ENCODE measurements at places on chromosomes 6 and 20. TPM values are rescaled to one million over a fixed set of nuclear protein-coding genes. Genes with fewer than 3 reads are reported as not detected.

CGAS gene
- total RNA-seq = 7.5 TPM

CDSN gene
- not detected for total RNA-seq

DSP gene
- total RNA-seq = 56.3 TPM

WFDC12 gene
- not detected for total RNA-seq

NRSN1 gene
- total RNA-seq = not detected

MEP1A gene
- not detected for total RNA-seq

VSTM2L gene
- total RNA-seq = 7.1 TPM

ULBP3 gene
- 4.0 TPM for total RNA-seq

TMC2 gene
- total RNA-seq = not detected

POU3F2 gene
- not detected for total RNA-seq

EZR gene
- total RNA-seq = 311 TPM

CNR1 gene
- 0.49 TPM for total RNA-seq

MCM3 gene
- total RNA-seq = 78.2 TPM

ILRUN gene
- 32.8 TPM for total RNA-seq

RIPOR3 gene
- total RNA-seq = not detected

FOXQ1 gene
- 2.5 TPM for total RNA-seq

TPBG gene
- total RNA-seq = 54.1 TPM

MUC21 gene
- total RNA-seq = not detected

ERVFRD-1 gene
- not detected for total RNA-seq

ETV7 gene
- 0.13 TPM for total RNA-seq

PHACTR1 gene
- 0.05 TPM for total RNA-seq

RIPPLY2 gene
- total RNA-seq = 0.41 TPM

C6orf58 gene
- 0.24 TPM for total RNA-seq
